Right ventricle myocardium superior (tissue), 1 donor: ENCODE measurements at places on chromosomes 4 and X. TPM values are rescaled to one million over a fixed set of nuclear protein-coding genes. Genes with fewer than 3 reads are reported as not detected.
A peak's percentile ranks its signal among the peaks of the same experiment; 100 is the strongest.

GRCh38 chr4:6953751-6954380, 44.2 kb downstream of the TBC1D14 start:
- peak; percentile 87 for DNase-seq

DNA sequence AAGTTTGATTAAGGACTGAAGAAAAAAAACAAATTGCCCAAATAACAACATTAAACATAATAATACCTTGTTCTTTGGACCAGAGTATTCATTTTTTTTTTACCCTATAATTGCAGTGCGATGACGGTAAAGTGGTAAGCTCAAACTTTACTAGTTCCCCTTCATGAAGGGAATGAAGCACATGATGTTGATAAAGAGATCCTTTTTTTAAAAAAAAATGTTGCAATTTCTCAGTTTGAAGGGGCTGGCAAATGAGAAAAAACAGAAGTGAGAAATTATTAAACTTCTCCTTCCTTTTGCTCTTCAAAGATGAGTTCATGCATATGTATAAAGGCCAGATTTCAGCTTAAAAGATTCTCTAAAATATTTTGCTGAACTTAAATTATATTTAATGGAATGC, 231.7 kb downstream of the C4orf33 start:
- DNase-seq = no peak

- no peak for DNase-seq
These were observed 320.1 kb upstream of the NDST4 start for GRCh38 chr4:115433491-115433890.

DNA sequence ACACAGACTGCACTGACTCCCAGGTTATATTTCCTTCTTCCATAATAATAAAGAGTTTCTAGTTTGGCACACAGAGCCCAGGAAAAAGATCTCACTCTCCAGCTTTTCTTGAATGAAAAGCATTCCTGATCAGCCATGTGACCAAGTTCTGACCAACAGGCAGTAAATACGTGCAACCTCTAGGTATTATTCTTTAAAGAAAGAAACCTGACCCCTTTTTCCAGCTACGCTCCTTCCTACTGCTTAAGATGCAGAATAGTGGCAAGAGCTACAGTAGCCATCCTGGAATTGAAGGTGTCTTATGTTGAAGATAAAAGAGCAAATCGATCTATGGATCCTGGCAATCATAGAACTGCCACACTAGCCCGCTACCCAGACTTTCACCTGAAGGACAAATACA, 76.7 kb downstream of the LRBA start:
- DNase-seq = no peak

SORCS2 gene
- total RNA-seq = 1.2 TPM

HERC5 gene
- total RNA-seq = 1.5 TPM

ZNF185 gene
- 1.6 TPM for total RNA-seq

IL2 gene
- not detected for total RNA-seq

GRCh38 chr4:997375-998071, 4.3 kb upstream of the SLC26A1 start:
- no peak for DNase-seq

GATA1 gene
- 0.13 TPM for total RNA-seq

- no peak for DNase-seq
These were observed 26.4 kb downstream of the ADD1 start for GRCh38 chr4:2870082-2870481.

CENPU gene
- total RNA-seq = 1.7 TPM

WWC2 gene
- 34.4 TPM for total RNA-seq

DNA sequence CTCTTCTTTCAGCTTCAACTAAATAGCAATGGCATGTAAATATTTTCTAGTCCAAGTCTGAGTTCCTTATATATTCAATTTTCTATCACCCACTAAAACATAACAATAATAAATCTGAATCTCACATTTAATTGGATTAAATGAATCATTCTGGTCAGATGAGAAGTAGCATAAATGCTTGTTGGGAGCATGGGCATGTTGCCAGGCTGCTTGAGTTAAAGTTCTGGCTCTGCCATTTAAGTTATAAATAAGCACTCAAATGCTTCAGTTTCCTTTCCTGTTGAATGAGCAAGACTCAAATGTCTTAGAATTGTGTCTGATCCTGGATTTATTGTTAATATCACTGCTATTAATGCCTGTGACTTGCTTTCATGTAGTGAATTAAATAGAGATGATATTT, 496.3 kb downstream of the STPG2 start:
- DNase-seq = peak; percentile 40

DDX53 gene
- total RNA-seq = not detected

- DNase-seq = no peak
These were observed 2.9 kb downstream of the USP51 start for GRCh38 chrX:55486736-55487135.

DNA sequence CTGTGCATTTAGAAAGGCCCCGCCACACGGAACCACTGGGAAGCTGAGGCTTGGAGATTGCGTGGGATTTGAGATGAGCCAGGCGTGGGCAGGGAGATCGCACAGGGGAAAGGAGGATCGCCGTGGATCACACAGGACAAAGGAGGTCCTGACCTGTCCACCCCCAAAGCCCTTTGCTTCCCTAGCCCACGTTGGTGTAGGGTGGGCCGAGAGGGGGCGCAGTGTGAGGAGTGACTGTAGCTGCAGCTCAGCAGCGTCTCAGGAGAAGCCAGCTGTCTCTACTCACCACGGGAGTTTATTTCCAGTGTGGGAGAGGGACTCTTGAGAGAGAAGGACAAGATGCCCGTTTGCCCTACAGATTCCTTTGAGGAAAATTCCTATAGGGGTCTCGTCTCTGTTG, 62.1 kb downstream of the TBL1X start:
- DNase-seq = no peak

DNA sequence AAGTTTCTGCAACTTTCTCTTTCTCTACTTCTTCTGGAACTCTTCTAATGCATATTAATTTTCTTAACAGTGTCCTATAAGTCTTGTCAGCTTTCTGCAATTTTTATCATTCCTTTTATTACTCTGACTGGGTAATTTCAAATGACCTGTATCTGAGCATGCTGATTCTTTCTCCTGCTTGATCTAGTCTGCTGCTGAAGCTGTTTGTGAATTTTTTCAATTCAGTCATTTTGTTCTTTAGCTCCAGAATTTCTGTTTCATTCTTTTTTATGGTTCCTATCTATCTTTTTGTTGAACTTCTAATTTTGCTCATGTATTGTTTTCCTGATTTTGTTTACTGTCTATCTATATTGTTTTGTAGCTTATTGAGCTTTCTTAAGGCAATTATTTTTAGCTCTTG, 1.5 kb upstream of the KLKB1 start:
- no peak for DNase-seq

SULT1E1 gene
- not detected for total RNA-seq

DNA sequence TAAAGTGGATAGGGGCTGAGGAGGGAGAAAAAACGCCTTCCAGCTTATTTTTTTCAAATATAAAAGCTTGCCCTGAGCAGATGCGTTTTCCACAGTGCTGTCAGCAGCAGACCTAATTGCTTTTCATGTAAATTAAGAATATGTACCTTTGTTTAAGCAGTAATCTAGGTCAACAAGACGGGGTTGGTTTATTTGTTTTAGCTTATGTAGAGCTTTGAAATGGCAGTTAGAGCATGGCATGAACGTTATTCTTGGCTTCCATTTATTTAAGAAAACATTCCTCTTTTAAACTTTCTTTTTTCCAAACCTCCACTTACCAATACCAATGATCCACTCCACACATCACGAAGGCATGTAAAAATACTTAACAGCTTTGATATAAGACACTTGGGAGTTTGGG, 220.3 kb upstream of the TENM3 start:
- no peak for DNase-seq

GRCh38 chr4:113434247-113434587, 327.3 kb downstream of the CAMK2D start:
- no peak for DNase-seq
